ENCODE measurements at places on chromosomes 5 and 9.

DNA sequence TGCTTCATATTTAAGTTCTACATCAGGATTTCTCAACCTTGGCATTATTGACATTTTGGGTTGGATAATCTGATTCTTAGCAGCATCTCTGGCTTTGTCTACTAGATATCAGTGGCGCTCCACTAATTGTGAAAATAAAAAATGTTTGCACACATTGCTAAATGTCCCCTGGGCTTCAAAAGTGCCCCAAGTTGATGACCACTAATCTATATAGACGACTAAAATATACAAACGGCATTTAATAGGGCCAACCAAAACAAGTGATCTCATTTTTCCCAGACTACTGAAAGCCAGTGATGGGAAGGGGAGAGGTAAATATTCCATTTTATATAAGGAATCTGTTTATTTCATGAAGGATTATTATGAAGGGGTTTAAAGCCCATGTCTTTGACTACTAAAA lies 118.6 kb downstream of the HOMER1 start:
- DNase-seq: no peak

GRCh38 chr5:79484731-79485130 lies 29.2 kb downstream of the HOMER1 start:
- no peak for DNase-seq

GRCh38 chr9:96644137-96644536 lies 11.0 kb downstream of the PRXL2C start:
- DNase-seq: no peak

GRCh38 chr9:105646879-105647594 lies 15.2 kb upstream of the TAL2 start:
- no peak for DNase-seq

DNA sequence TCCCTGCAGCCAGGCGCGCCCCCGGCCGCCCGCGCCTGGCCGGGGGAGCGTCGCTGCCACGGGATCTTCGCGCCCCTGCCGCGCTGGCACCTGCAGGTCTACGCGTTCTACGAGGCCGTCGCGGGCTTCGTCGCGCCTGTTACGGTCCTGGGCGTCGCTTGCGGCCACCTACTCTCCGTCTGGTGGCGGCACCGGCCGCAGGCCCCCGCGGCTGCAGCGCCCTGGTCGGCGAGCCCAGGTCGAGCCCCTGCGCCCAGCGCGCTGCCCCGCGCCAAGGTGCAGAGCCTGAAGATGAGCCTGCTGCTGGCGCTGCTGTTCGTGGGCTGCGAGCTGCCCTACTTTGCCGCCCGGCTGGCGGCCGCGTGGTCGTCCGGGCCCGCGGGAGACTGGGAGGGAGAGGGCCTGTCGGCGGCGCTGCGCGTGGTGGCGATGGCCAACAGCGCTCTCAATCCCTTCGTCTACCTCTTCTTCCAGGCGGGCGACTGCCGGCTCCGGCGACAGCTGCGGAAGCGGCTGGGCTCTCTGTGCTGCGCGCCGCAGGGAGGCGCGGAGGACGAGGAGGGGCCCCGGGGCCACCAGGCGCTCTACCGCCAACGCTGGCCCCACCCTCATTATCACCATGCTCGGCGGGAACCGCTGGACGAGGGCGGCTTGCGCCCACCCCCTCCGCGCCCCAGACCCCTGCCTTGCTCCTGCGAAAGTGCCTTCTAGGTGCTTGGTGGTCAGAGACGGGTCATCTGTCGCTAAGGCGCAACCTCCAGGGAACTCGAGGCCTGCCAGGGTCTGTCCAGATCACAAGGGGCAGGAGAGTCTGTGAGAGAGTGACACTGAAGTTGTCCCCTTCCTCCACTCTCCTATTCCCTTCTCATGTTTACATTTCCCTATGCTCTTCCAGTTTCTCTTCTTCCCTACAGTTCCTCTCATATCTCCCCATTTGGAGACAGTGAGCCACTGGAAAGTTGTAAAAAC lies 1.3 kb downstream of the GPR150 start:
- no peak for DNase-seq

- no peak for DNase-seq
Observed at GRCh38 chr9:32741706-32742105, 41.6 kb upstream of the TMEM215 start.

- no peak for DNase-seq
Observed at GRCh38 chr9:136921307-136921706, 23.2 kb downstream of the FBXW5 start.

DNA sequence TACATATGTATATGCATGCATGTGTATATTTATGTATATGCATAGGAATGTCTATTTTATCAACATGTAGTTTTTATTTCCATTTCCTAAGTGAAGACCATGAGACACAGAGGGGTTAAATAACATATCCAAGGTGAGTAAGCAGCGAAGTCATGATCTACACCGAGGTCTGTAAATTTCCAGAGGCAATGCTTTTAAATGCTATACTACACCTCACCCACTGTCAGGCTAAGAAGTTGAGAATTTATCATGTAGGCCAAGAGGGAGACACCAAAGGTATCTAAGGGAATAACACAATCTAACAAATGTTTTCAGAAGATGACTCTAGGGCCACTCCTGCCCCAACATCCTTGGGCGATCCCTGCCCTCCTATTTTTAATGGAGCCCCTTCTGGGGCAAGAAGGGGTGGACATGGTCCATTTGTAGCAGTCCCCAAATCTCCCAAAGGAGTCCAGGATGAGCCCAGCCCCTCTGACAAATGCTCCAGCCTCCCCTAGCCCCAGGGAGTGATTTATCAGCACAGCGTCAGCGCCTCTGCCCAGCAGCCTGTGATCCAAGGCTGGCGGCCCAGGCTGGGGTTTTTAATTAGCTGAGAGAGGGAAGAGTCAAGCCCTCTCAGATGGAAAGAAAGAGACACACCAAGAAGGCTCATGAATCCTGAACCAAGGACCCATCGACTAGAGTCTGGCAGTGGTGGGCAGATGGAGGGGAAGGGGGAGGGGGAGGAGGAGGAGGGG lies 339.9 kb downstream of the ASTN2 start:
- no peak for DNase-seq

DNA sequence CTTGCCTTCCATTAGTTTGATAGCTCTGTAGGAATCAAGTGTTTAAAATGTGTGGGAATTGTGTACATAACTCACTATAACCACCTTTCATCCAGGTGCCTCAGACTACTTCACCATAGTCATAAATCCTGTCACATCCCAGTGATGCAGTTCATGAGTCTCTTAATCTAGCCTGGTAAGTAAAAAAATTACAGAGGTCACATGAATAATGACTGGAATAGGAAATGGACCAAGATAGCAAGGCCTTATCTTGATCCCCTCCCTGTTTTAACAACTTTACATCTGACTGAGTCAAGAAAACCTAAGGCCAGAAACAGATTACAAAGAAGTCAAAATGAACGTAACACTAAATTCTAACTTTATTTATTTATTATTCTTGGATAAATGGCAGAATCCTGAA lies 1.5 kb upstream of the RNF145 start:
- DNase-seq: no peak

GRCh38 chr5:179142434-179143198 lies 82.4 kb downstream of the ZNF354C start:
- no peak for DNase-seq

DNA sequence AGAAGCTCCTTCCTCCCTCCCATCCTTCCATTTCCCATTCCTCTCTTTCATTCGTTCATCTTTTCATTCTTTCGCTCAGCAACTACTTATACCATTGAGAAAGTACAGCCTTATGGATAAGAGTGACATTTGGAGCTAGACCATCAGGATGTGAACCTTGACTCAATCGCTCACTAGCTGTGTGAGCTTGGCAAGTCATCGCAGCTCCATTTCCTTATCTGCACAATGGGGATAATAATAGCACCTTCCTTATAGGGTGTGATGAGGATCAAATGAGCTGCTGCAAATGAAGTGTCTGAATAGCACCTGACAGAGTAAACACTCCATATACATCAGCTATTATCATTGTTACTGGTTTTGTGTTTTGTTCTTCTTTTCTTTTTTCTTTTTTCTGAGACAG lies 28.1 kb upstream of the SYNPO start:
- no peak for DNase-seq

GRCh38 chr5:138725818-138726416 lies 27.3 kb upstream of the CTNNA1 start:
- no peak for DNase-seq
